ENCODE measurements at places on chromosomes 4 and X.

DNA sequence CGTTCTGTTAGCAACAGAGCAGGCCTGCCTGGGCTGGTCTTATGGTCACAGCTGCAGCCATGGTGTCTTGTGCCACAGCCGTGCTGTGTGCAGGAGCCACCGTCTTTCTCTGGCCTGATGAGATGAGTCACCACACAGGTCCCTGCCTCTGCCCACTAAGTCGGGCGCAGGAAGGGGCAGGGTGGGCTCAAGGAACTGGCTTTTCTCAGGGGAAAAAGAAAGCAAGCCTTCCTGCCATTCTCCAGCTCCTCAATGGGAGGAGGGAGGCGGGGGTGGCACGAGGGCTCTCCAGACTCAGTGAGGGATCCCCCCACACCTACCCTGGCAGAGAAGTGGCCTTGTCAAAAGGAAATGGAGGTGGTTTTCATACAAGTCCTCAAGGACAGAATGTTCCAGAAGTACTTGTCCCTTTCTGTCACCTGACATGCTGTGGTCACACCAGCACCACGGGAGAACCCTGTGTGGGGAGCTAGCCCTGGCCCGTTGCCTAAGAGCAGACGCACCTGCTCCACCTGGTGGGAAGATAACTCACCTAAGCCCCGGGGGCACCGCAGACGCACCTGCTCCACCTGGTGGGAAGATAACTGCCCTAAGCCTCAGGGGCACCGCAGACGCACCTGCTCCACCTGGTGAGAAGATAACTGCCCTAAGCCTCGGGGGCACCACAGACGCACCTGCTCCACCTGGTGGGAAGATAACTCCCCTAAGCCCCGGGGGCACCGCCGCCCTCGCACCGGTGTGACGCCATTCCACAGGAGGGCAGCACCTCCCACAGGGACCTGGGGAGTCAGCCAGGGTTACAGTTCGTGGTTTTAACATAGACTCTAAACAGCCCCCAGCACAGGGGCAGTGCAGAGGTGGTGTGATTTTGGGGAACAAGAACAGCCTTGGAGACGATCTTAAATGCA, 18.5 kb downstream of the UVSSA start:
- no peak for DNase-seq

DNA sequence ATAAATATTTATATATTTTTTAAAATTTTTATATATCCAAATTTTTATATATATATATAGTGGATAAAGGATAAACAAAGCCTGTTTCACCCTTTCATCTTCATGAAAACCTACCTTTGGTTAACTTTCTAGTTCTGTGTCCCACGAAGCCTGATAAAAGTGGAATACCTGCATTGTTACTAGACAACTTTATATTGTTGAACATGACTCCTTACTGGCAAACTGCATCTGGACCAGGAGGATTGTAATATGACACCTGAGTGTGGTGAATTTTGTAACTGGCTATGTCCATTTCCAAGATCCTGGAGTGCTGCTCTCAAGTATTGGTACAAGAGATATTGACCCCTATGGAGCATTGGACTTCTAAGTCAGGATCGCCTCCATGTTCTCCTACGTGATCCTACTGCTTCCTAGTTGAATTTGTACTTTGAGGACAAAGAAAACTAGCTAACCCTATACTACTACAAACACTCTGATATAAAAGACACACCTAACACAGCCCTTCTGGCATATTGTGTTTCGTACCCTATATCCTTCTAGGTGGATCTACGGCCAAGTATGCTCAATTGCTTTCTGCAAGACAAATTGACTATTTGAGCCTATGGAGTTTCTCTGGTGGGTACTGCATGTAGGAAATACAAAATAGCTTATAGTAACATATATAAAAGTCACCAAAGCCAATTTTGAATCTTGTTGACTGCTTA, 61.3 kb upstream of the PRRG1 start:
- DNase-seq: no peak

DNA sequence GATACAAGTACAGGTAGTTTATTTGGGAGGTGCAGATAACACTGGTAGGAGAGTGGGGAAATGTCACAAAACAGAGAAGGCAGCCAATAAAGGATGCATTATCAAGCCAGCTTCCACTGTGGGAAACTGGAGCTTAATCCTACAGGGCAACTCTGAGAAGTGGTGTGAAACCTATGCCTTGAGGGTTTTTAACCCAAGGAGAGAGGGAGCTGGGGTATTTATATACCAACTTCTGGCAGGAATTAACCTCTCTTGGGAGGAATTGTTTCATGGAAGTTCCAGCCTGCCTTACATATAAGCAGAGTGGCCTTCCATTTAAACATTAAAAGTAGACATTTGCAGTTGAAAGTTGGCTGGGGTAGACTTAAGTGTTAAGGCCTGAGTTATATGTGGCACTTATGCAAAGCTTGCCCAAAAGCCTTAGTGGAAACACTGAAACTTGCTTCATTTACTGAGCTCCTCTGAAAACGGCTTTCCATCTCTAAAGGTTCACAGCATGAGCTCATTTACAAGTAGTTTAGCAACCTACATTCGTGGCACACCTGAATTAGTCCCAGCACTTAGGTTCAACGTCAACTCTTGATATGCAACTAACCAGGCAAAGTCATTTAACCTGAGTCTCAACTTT, 19.2 kb downstream of the MAGEB17 start:
- DNase-seq: no peak

- no peak for DNase-seq
Measured at GRCh38 chr4:152165146-152165545, 370.7 kb downstream of the FBXW7 start.

GRCh38 chrX:129980001-129980401, 2.4 kb upstream of the BCORL1 start:
- DNase-seq: no peak

- DNase-seq: no peak
Measured at GRCh38 chrX:2538031-2538757, 37.4 kb upstream of the DHRSX start.

- DNase-seq: no peak
Measured at GRCh38 chrX:24026432-24026831, 554 bp downstream of the KLHL15 start.

DNA sequence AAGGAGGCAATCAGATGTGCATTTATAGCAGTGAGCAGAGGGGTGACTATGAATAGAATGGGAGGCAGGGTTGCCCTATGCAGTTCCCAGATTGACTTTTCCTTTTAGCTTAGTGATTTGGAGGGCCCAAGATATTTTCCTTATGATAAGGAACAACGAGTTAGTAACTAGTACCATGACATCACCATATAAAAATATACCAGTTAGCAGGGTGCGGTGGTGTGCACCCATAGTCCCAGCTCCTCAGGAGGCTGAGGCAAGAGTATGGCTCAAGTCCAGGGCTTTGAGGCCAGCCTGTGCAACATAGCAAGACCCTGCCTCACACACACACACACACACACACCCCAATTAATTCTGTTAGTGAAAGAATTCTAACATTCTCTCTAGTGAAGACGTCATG, 53.0 kb downstream of the IL13RA2 start:
- DNase-seq: no peak

- DNase-seq: no peak
Measured at GRCh38 chr4:15656038-15656470, 897 bp upstream of the FBXL5 start.

- no peak for DNase-seq
Measured at GRCh38 chrX:151181088-151181487, 4.7 kb downstream of the GPR50 start.

GRCh38 chrX:149221230-149221629, 283.9 kb downstream of the IDS start:
- no peak for DNase-seq

DNA sequence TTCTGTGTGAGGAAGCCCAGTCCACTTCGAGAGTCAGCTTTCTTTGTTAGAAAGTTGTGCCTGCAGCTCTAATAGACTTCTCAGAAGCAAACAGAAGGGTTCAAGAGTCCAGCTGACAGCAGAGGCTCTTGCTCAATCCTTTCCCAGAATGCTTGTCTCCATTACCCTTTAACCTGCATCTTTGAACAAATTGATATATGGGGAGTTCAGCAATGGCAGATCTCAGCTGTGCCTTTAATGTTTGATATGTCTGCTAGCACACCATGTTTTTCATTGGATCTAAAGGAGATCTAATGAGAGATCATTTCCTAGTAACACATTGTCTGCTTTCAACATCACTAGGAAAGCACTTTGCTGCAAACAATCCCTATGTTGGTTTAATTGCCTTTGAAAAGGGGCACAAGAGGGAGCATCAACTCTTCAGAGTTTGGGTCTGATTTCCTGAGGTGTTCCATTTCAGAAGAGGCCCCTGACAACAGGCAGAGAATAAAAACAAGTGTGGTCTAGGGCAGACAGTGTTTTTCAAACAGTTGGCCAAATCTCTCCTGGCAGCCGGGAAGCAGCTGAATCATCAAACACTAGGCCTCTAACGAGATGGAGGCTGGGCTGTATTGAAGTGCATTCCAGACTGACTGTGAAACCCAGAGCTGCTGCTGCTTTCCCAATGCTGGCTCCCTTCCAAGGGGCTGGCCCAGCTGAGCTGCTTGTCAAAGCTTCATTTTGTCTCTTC, 55.5 kb downstream of the LUZP4 start:
- no peak for DNase-seq

DNA sequence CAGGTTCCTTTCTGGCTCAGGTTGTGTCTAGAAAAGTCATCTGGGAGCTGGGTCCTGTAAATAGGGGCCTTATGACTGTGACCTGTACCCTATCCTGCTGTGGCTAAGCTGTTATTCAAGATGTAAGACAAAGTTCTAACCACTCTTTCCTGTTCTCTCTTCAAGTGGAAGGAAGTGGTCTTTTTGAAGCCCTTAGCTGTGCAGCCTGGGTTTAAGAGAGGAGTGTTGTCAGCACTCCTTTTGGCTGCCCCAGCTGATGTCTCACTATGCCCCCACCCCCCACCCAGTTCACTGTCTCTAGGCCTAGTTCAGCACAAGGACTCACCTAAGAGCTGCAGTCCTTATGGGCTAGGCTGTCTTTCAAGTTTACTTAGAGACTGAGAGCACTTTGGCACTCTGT, 1069.5 kb downstream of the FAM133A start:
- DNase-seq: no peak

DNA sequence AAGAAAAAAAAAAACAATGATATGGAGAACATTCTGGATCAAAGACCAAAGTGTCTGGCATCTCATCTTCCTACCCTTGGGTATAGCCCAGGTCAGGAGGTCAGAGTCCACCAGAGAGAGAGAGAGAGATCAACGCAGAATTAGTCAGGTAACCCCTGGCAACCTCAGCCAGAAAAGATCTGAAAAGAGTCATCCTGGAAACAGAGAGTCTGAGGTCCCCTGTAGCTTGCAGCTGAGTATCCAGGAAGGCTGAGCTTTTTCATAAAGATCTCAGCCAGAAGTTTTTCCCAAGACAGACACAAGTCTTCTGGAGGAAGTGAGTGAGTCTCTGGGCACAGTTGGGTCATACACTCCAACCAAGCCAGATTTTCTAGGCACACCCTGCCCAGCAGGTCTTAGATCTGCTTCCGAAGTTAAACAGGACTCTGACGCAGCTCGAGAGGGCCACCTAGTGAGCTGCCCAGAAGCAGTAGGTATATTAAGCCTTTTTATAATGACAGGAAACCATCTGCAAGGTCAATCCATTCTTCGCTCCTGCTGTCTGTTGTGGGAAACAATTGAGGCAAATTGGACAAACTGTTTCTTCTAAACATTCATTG, 35.7 kb downstream of the ACE2 start:
- no peak for DNase-seq

- DNase-seq: no peak
Measured at GRCh38 chr4:165203541-165204461, 3.6 kb upstream of the KLHL2 start.

DNA sequence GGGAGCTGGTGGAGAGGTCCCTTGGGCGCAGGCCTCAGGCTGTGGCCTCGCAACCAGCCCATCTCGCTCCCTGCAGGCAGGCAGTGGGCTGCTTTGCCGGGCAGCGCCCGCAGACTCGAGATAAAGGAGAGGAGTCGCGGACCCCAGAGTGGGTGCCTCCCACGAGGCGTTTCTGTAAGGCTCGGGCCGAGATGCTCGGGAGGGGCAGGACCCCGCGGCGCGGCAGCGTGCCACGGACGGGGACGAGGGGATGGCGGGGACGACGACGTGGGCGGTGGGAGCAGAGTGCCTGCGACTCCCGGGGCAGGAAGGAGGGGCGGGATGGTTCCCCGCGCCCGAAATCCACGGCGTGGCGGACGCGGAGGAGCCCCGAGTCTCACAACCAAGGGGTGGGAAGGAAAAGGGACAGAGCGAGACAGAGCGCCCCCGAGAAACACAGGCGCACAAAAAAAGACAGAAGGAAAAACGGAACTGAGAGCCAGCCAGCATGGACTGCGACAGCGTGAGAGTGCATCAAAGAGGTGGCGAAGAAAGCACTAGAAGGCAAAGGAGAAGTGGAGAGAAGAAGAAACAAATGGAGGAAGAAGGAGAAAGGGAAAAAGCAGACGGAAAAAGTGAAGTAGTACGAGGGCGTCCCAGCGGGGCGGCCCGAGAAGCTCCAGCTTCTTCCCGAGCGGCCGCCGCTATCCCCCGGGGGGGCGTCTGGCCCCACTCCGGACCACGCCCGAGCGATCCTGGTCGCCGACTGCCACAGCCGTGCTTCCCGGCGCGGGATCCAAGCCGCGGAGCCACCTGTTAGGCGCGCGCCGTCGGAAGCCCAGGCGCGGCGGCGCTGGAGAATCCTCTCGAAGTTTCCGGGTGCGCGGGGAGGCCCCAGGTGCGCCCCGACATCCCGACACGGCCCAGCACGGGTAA, 1.5 kb downstream of the BEND4 start:
- no peak for DNase-seq

- no peak for DNase-seq
Measured at GRCh38 chr4:139208404-139208945, 31.5 kb upstream of the ELF2 start.

DNA sequence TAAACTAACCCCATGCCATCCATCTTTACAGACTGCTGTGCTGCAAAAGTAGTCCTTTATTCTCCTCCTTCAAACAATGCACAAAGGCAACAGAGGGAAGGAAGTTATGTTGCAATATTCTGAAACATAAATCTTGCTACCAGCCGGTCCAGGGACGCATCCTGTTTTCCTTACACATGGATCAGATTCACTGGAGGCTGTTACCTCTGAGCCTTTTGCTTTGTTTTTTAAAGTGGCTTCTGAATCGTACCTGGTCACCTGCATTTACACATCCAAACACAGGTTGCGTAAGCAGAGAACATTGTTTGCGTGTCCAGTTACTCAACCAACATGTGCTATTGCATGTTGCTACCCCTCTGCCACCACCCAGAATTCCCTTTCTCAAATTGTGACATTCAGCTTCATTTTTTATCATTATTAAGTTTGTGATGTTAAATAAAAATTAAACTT, 8.8 kb downstream of the PPARGC1A start:
- no peak for DNase-seq

DNA sequence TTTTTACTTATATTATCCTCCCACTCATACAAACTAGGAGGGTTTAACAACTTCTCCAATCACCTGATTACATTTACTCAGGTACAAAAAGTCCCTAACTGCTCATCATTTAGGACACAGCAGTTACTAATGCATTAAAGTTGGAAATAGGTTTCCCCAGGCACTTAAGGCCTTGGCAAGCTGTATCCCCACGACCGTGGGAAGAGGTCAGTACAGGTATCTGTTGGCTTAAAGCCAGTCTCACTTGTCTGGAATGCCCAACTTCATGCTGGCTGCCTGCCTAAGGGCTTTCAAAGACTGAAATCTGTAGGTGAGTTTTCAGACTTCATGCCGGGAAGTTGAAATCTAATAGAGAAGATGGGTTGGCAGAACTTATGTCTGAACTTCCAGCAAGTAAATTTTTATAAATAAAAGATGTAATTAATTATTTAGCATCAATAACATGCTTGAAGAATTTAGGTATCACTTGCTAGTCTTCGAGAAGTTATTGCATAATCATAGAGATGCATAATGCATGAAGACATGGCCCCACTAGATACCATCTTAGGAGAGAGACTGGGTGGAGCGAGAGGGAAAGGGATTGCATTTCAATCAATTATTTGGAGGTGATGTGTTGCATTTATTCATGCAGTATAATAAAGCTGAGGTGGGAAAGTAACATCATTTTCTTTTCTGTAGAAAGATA, 54.2 kb downstream of the SCD5 start:
- no peak for DNase-seq

All from activated T-helper 1 cell treated with anti-CD3 and anti-CD28 coated beads, Interleukin-2, amount 50 U/mL, for 16 hours (primary cell).